ENCODE measurements at places on chromosomes 16 and 17. TPM values are rescaled to one million over a fixed set of nuclear protein-coding genes. Genes with fewer than 3 reads are reported as not detected.

Gene IGFALS
- not detected for polyA plus RNA-seq

Gene LSM12
- 46.5 TPM for polyA plus RNA-seq

Gene NTN1
- 0.10 TPM for polyA plus RNA-seq

Gene KRTAP4-5
- not detected for polyA plus RNA-seq

Gene CCL4
- polyA plus RNA-seq, result not detected

Gene LITAFD
- polyA plus RNA-seq, result 0.43 TPM

Gene PHOSPHO1
- polyA plus RNA-seq, result not detected

Gene CCL16
- not detected for polyA plus RNA-seq

Gene CEP112
- 14.4 TPM for polyA plus RNA-seq

Gene IL21R
- not detected for polyA plus RNA-seq

Gene SLC22A31
- 36.3 TPM for polyA plus RNA-seq

Gene SARM1
- polyA plus RNA-seq, result 5.5 TPM

Gene TMEM114
- polyA plus RNA-seq, result not detected

Gene CYB5D1
- polyA plus RNA-seq, result 10.7 TPM

Gene EMC6
- polyA plus RNA-seq, result 165 TPM

Gene RNF227
- 5.2 TPM for polyA plus RNA-seq

Gene COX6A2
- 187 TPM for polyA plus RNA-seq

Gene GAST
- polyA plus RNA-seq, result not detected

Gene BAHCC1
- polyA plus RNA-seq, result 20.0 TPM

Gene MAP2K4
- polyA plus RNA-seq, result 65.2 TPM

Gene SEZ6
- 0.91 TPM for polyA plus RNA-seq

Gene RAP1GAP2
- 1.1 TPM for polyA plus RNA-seq

Gene SLFN12
- 0.18 TPM for polyA plus RNA-seq

Gene NAGS
- 8.5 TPM for polyA plus RNA-seq

Gene TERB1
- not detected for polyA plus RNA-seq

Gene PRR29
- polyA plus RNA-seq, result 1.7 TPM

Gene MRM3
- polyA plus RNA-seq, result 28.1 TPM

Gene CMTM2
- polyA plus RNA-seq, result not detected

Gene NPIPB4
- polyA plus RNA-seq, result 31.1 TPM

Gene C1QL1
- polyA plus RNA-seq, result 38.6 TPM

Gene DOC2A
- 6.9 TPM for polyA plus RNA-seq

Gene TBC1D3C
- polyA plus RNA-seq, result 5.4 TPM

Gene MRM1
- polyA plus RNA-seq, result 8.9 TPM

Gene PRR35
- not detected for polyA plus RNA-seq

Gene ATP1B2
- polyA plus RNA-seq, result 157 TPM

Gene SDR42E2
- not detected for polyA plus RNA-seq

Gene CDRT15L2
- not detected for polyA plus RNA-seq

Gene WDR45B
- polyA plus RNA-seq, result 105 TPM

Gene CARD14
- polyA plus RNA-seq, result 2.7 TPM

Gene CLEC19A
- not detected for polyA plus RNA-seq

Gene PPP1R1B
- polyA plus RNA-seq, result 7.6 TPM

Gene EFCAB13
- polyA plus RNA-seq, result 8.1 TPM

Gene CRYBA1
- not detected for polyA plus RNA-seq

Gene NUP93
- polyA plus RNA-seq, result 157 TPM

Gene MPRIP
- polyA plus RNA-seq, result 80.4 TPM

Gene CLDN6
- 344 TPM for polyA plus RNA-seq

Gene ASIC2
- polyA plus RNA-seq, result not detected

Gene KRT20
- polyA plus RNA-seq, result not detected

Gene SLC5A10
- not detected for polyA plus RNA-seq

Gene CCDC144A
- polyA plus RNA-seq, result 0.24 TPM

Gene ST6GALNAC1
- not detected for polyA plus RNA-seq

Gene SULT1A1
- polyA plus RNA-seq, result 24.1 TPM

Gene TMC7
- polyA plus RNA-seq, result 4.6 TPM
